ENCODE measurements at places on chromosomes 13 and 19. TPM values are rescaled to one million over a fixed set of nuclear protein-coding genes. Genes with fewer than 3 reads are reported as not detected.

GRCh38 chr13:110322126-110322827, 15.2 kb downstream of the COL4A2 start:
- no peak for DNase-seq

DNA sequence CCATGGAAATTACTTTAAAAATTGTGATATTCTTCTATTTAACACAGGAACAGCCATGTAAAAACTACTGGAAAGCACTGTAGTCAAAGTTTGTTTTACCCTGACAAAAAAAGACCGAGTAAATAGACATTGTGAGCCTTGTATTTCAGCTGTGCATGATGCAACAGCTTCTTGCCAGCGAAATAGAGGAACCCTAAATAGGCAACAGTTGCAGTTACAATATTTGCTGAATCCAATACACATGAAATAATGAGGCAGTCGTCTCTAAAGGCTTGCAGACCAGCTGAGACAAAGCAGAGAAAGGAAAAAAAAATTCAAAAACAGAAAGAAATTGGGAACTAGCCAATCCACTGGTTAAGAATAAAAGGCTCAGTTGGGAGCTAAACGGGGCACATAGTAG, 1001.1 kb downstream of the OLFM4 start:
- no peak for DNase-seq

C19orf73 gene
- not detected for total RNA-seq

SULT2A1 gene
- not detected for total RNA-seq

LRG1 gene
- total RNA-seq, result 13.5 TPM

DNA sequence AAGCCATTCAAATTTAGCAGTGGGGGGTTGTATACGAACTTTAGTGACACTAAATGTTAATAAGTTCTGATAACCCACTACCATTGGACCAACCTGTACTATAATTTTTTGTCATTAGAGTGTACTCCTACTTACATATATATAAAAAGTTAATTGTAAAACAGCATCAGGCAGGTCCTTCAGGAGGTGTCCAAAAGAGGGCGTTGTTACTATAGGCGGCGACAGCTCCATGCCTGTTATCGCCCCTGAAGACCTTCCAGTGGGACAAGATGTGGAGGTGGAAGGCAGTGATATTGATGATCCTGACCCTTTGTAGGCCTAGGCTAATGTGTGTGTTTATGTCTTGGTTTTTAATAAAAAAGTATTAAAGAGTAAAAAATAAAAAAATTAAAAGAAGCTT, 27.5 kb downstream of the SPRYD7 start:
- DNase-seq, result no peak

DNA sequence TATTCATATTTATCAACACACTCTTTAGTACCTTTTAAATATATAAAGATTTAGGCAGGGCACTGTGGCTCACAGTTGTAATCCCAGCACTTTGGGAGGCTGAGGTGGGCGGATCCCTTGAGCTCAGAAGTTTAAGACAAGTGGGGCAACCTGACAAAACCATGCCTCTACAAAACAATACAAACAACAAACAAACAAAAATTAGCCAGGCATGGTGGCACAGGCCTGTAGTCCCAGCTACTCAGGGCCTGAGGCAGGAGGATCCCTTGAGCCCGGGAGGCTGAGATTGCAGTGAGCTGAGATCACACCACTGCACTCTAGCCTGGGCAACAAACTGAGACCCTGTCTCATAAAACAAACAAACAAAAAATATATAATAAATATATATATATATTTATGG, 1748.3 kb upstream of the PCDH20 start:
- no peak for DNase-seq

ZNF69 gene
- 15.0 TPM for total RNA-seq

- no peak for DNase-seq
Observed at GRCh38 chr19:58054901-58055874, 3.9 kb upstream of the ZNF135 start.

- no peak for DNase-seq
Observed at GRCh38 chr19:44648631-44649251, 5.0 kb downstream of the PVR start.

SPIB gene
- total RNA-seq, result not detected

DNA sequence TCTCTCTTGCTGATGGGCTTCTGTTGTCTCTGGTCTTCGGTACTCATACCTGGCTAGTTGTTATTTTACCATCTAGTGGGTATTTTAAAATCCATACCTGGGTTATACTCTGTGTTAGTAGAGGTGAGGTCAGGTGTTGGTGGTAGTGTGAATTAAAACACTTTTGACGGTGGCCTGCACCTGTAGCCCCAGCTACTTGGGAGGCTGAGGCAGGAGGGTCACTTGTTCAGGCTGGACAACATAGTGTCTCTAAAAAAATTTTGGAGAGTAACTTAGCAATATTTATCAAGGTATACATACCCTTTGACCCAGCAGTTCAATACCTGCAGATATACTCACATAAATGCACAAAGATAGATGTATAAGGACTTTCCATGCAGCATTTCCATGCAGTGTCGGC, 55.4 kb downstream of the GSX1 start:
- no peak for DNase-seq

FXYD7 gene
- not detected for total RNA-seq

- DNase-seq, result no peak
Observed at GRCh38 chr13:64767054-64767453, 2463.1 kb downstream of the PCDH9 start.

Measured in thoracic aorta (tissue), 2 donors.